ENCODE measurements at places on chromosomes 5 and 9.

DNA sequence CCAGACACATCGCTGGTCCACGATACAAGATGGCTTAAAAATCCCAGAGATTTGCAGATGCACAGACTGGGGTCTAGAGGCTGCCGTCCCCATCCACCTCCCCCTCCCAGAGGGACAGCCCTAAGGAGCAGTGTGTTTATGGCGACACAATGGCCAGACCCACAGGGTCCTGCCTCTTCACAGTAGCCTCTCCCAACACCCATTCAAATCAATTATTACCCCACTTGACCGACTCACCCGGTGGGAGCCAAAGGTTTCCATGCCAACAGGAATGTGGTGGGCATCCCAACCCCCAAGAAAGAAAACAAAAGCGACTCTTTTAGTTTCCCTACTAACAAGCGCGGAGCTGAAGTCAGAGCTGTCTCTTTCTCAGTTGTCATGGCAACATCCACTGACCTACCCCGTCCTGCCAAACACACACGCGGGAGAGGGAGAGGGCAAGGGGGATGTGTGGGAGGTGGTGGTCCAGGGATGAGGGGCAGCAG, 209.0 kb downstream of the TTLL11 start:
- DNase-seq: no peak

GRCh38 chr5:55899344-55899743, 48.2 kb downstream of the IL31RA start:
- no peak for DNase-seq

DNA sequence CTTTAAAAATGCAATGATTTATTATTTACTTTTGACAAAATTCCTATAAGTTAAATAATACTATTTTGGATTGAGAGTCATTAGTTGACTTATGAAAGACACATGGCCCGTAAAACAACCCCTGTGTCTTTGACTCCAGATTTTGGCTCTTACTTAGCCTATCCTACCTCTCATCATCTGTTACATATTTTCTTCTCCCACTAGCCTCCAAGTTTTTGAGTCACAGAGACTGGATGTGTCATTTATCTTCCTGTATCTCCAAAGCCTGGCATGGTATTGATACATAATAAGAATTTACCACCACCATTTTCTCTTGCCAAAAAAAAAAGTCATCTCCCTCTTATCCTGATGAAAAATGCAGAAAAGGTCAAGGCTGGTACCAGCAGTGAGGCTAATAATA, 99.9 kb downstream of the GABRB2 start:
- DNase-seq: no peak

DNA sequence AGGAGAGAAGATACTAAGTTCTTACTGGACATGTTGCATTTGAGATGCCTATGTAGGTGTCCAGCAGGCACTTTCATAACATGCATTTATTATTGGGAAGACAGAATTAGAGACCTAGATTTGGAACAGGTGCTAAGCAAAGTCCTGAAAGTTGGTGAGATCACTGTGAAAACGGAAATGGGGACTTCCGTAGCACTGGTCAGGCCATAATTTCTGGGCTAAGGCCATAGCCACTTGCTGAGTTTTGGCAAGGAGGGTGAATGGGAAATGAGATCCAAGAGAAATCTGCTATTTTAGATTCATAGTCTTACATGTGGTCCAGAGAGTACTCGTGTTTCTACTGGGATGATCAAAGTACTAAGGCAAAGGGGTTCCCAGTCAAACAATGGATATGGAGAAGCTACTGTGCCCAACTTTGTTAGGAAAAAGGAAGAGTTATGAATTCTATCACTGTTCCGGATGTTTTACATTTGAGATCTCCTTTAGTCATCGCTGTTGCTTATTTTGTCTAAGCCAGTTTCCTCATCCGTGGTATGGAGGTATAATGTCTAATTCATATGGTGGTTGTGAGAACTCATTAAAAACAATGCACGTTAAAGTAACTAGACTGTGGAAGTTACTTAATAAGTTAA, 33.4 kb downstream of the TEK start:
- DNase-seq: no peak

DNA sequence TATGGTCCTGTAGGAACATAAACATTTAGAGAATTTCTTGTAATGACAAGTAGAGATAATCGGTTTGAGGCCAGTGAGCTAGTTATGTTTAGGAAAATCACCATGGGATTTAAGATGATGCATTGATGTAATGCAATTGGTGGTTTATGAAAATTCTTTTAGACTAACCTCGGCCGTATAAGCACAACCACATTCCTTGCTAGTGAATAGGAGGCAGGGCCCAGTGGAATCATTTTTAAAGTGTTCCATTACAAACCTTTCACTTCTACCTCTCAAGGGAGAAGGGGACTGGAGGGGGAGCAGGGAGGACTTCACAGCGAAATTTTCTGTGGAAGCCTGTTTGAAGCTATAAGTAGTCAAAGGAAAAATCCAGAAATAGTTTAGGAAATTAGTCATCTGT, 71.8 kb upstream of the NFIL3 start:
- DNase-seq: no peak

GRCh38 chr9:128593039-128593438, 40.7 kb downstream of the SPTAN1 start:
- DNase-seq: no peak

DNA sequence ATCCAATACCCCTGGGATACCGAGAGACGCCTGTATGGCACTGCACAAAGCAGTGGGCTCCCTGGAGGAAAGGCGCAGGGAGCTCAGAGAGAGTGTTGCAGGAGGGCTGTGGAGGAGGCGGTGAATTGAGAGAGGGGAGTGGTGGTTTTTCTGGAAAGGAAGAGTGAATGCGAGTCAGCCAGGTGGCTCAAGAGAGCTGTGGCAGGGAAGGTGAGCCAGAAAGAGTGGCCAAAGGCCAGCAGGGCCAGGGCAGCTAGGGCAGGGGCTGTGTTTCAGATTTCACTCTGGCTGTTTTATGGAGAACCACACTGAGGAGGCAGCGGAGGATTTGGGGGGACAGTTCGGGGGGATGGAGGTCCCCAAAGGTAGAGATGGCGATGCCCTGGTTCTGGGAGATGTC, 13.0 kb upstream of the DAB2IP start:
- no peak for DNase-seq

GRCh38 chr5:118678746-118679145, 309.6 kb downstream of the DTWD2 start:
- DNase-seq: no peak

- no peak for DNase-seq
Observed at GRCh38 chr9:13684656-13685055, 405.2 kb upstream of the MPDZ start.

GRCh38 chr5:178788381-178789085, 58.1 kb upstream of the ZNF354A start:
- DNase-seq: no peak

GRCh38 chr5:55634866-55635265, 77.3 kb downstream of the SLC38A9 start:
- DNase-seq: no peak

- no peak for DNase-seq
Observed at GRCh38 chr5:56070851-56071465, 76.2 kb upstream of the IL6ST start.

GRCh38 chr9:130581766-130582165, 2.4 kb downstream of the FUBP3 start:
- DNase-seq: no peak

Measured in stimulated activated CD4-positive, alpha-beta T cell treated with anti-CD3 and anti-CD28 coated beads, Interleukin-4, amount 100 ng/mL, for 4 hours (primary cell).